GM23338 (cell line): ENCODE measurements at places on chromosomes 1 and 21. TPM values are rescaled to one million over a fixed set of nuclear protein-coding genes. Genes with fewer than 3 reads are reported as not detected.

The GJA8 gene
- not detected in 2 replicates for polyA plus RNA-seq

The C1orf74 gene
- 2.3 and 2.8 TPM in 2 replicates for polyA plus RNA-seq

The UTS2 gene
- polyA plus RNA-seq, result not detected in 2 replicates

The ITGB2 gene
- 0.40 and 0.44 TPM in 2 replicates for polyA plus RNA-seq

The SLC22A15 gene
- 2.2 and 2.7 TPM in 2 replicates for polyA plus RNA-seq

The TRMT1L gene
- polyA plus RNA-seq, result 10.7 and 11.7 TPM in 2 replicates

The IFI16 gene
- 1.3 and 2.1 TPM in 2 replicates for polyA plus RNA-seq

The PRRX1 gene
- polyA plus RNA-seq, result 0.58 TPM in 1 of 2 replicates, not detected in the other

The DRAXIN gene
- polyA plus RNA-seq, result 7.4 and 7.6 TPM in 2 replicates

The ETV3L gene
- not detected in 2 replicates for polyA plus RNA-seq

The DMRTA2 gene
- not detected in 2 replicates for polyA plus RNA-seq

The IGSF5 gene
- polyA plus RNA-seq, result 3.8 and 4.4 TPM in 2 replicates

The B3GALT2 gene
- polyA plus RNA-seq, result 0.82 and 1.2 TPM in 2 replicates

The IQGAP3 gene
- polyA plus RNA-seq, result 11.9 and 12.8 TPM in 2 replicates

The HSD3B1 gene
- polyA plus RNA-seq, result not detected in 2 replicates

The VANGL1 gene
- 3.3 and 4.4 TPM in 2 replicates for polyA plus RNA-seq

The ATF6 gene
- 4.0 and 5.0 TPM in 2 replicates for polyA plus RNA-seq

The LDLRAD1 gene
- not detected in 2 replicates for polyA plus RNA-seq

The HTR6 gene
- polyA plus RNA-seq, result 0.14 and 0.26 TPM in 2 replicates

The S100A2 gene
- 0.89 and 1.1 TPM in 2 replicates for polyA plus RNA-seq

The TTC39A gene
- 2.0 and 2.3 TPM in 2 replicates for polyA plus RNA-seq
